ENCODE measurements at places on chromosomes 5 and 9.

- no peak for DNase-seq
Observed at GRCh38 chr9:109683521-109683920, 96.5 kb upstream of the PALM2AKAP2 start.

GRCh38 chr5:73801686-73802085 lies 175.7 kb downstream of the ARHGEF28 start:
- DNase-seq = no peak

GRCh38 chr5:58407042-58407719 lies 52.7 kb downstream of the PLK2 start:
- DNase-seq = no peak

- no peak for DNase-seq
Observed at GRCh38 chr9:4238522-4238921, 61.3 kb downstream of the GLIS3 start.

GRCh38 chr9:21121079-21121478 lies 20.6 kb downstream of the IFNW1 start:
- DNase-seq = no peak

- no peak for DNase-seq
Observed at GRCh38 chr5:158324236-158324635, 465.3 kb upstream of the CLINT1 start.

GRCh38 chr9:124218987-124219461 lies 38.7 kb upstream of the NEK6 start:
- no peak for DNase-seq

GRCh38 chr9:72154468-72155285 lies 5.4 kb downstream of the GDA start:
- DNase-seq = no peak

Measured in activated CD4-positive, CD25-positive, alpha-beta regulatory T cell treated with anti-CD3 and anti-CD28 coated beads, Interleukin-2, amount 50 U/mL, for 72 hours (primary cell).